ENCODE measurements at places on chromosomes 1 and 21.

DNA sequence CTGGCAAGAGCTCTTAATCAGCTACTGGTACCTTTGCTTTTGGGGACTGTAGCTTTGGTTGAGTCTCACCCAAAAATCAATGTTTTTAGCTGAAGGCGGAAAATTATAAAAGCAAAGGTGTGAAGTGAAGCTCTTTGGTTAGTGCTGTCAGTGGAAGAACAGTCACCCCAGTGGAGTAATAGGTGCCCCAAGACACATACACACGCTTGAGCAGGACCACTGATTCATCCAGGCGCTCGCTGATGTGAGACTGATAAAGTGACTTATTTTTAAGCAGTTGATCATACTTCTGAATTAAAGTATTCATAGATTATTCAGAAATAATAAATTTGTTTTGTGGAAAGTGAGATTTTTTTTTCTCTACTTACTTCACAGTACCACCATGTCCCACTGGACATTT lies 37.1 kb downstream of the TGFB2 start:
- DNase-seq, result no peak

GRCh38 chr1:190754666-190755065 lies 277.0 kb upstream of the BRINP3 start:
- DNase-seq, result peak; percentile 68

DNA sequence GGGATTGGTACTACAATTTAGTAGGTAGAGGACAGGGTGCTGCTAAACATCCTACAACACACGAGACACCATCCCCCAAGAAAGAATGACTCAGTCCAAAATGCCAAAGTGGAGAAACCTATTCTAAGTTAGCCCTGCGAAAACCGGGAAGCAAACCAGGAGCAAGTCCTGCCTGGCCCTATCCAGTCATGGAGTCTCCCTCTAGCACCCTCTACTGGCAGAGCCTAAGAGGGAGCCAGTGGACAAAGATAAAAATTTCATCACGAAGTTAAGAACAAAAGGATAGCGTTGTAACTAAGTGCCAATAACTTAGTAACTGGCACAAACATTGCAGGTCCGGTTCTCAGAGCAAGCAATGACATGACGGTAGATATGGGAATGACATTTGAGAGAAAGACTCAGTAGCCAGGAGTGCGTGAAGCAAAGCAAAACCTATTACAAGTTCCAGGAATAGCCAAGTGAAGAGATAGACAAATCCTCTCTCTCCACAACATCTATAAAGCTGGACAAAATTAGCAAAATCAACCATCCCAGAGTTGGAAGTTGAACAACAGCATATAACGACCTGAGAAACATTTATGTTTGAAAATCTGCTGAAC lies 383.5 kb downstream of the OMA1 start:
- peak; percentile 73 for DNase-seq

DNA sequence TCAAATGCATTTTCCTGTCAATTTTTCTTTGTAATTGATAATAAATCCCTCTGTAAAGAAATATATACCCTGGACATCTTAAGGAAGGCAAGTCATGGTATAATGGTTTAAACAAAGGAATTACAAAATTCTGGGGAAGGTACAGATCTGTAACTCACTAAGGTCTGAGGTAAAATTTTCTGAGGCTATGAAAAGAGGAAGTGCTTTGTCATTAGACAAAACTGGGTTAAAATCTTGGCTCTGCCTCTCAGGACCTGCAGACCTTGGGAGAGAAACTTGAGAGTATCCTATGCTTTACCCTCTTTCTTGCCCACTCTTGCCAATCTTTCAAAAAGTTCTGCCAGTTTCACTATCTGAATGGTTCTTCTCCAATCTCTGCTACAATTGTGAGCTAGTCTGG lies 26.8 kb upstream of the BEND5 start:
- DNase-seq, result no peak

GRCh38 chr1:108084866-108085477 lies 115.2 kb downstream of the SLC25A24 start:
- no peak for DNase-seq

- DNase-seq, result no peak
Measured at GRCh38 chr1:66494482-66494881, 39.5 kb upstream of the SGIP1 start.

DNA sequence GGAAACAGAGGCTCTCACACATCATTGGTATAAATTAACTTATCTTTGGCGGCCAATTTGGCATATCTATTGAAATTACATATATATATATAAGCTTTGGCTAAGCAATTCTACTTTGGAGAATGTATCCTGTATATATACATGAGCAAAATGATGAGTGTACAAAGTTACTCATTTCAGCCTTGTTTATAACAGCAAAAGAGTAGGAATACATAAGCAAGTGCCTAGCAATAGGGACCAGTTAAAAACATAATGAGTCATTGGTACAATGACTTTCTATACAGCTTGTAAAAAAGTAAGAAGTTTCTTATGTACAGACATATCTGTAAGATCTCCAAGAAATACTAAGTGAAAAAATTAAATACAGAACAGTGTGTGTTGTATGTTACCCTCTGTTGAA lies 190.8 kb downstream of the LTN1 start:
- DNase-seq, result no peak

DNA sequence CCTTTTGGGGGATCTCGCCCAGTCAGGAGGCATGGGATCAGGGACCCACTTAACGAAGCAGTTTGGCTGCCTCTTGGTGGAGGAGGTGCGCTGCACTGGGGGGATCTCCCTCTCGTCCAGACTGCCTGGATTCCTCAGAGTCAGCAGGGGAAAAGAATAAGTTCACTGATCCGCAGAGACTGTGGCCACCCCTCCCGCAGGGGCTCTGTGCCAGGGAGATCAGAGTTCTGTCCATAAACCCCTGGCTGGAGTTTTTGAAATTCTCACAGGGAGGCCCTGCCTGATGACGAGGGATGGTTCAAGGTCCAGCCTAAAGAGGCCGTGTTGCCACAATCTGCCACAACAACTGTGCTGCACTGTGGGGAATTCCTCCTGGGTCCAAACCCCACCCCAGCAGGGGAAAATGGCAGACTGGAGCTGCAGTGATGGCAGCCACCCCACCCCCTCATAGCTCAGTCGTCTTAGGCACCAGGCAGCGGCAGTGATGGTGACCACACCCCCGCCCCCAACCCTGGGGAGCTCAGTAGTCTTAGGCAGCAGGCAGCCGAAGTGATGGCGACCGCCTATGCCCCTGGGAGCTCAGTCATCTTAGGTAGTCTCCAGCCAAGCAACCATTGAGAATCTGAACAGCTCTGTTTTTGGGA lies 273.8 kb upstream of the USP25 start:
- no peak for DNase-seq

- DNase-seq, result peak; percentile 10
Measured at GRCh38 chr1:182054698-182055326, 6.7 kb downstream of the ZNF648 start.

DNA sequence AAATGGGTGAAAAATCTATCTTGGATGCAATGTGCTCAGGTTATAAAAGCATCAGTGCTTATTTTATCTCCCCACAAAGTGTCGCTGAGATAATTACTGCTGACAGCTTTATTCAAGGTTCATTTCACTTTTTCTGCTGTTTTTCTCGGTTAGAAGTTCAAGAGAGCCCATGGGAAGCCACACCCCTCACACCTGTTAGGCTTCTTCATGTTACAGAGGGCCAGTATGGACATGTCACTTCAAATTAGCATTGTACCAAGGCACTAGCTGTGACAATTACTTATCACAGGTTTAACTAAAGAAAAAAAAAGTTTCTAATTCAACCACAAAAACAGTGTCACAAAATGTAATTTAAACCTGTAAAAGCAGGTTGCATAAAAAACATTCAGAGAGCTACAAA lies 187.3 kb upstream of the DMRTA2 start:
- no peak for DNase-seq

DNA sequence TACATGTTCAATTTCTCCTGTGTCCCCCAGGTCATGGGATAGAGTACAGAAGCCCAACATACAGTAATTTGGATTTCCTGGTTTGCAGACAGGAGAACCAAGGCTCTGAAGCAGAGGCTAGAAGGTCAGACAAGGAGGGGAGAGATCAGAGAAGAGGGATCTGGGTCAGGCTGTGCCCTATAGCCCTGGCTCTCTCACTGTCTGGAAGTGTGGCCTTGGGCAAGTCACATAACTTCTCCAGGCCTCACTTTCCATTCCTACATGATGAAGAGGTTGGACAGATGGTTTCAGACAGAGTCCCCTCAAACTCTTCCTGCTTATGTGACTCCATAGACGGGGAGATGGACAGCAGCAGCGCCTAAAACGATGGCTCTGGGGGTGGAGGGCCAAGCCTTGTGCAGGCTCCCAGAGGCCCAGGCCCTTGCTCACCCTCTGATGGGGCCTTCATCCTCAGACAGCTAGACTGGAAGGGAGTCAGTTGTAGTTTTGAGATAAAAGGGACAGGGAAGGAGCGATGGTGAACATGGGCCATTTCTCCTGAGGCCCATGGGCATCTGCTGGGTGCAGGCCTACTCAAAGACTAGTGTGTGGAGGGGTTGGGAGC lies 2.9 kb downstream of the TRIM62 start:
- no peak for DNase-seq

DNA sequence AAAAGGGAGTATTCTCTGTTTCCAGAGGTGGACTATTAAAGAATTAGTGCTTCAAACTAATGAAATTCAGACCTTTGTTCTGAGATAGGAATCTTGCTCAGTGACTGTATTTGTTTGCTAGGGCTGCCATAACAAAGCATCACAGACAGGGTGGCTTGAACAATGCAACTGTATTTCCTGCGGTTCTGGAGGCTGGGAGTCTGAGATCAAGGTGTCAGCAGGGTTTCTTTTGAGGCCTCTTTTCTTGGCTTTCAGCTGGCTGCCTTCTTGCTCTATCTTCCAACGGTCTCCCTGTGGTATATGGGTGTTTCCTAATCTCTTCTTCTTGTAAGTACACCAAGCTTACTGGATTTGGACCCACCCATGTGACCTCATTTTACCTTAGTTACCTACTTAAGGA lies 264.6 kb upstream of the PROX1 start:
- DNase-seq, result no peak

GRCh38 chr1:232335261-232335660 lies 294.7 kb downstream of the SIPA1L2 start:
- DNase-seq, result no peak

DNA sequence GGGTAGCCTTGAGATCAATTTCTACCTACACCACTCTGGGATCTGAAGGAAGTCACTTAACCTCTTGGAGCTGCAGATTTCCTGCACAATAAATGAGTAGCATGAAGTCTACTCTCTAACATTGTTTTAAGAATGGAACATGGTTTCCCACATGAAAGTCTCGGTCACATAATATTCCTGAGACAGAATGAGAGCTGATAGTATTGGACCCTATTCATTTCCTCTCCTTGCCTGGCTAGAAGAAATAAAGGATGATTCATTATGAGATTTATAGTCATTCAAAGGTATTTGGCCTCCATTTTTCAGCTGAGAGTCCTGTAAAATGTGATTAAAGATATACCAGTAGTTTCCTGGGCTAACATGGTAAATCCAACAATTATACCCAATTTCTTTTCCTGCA lies 56.7 kb downstream of the ARHGAP29 start:
- DNase-seq, result peak; percentile 2

DNA sequence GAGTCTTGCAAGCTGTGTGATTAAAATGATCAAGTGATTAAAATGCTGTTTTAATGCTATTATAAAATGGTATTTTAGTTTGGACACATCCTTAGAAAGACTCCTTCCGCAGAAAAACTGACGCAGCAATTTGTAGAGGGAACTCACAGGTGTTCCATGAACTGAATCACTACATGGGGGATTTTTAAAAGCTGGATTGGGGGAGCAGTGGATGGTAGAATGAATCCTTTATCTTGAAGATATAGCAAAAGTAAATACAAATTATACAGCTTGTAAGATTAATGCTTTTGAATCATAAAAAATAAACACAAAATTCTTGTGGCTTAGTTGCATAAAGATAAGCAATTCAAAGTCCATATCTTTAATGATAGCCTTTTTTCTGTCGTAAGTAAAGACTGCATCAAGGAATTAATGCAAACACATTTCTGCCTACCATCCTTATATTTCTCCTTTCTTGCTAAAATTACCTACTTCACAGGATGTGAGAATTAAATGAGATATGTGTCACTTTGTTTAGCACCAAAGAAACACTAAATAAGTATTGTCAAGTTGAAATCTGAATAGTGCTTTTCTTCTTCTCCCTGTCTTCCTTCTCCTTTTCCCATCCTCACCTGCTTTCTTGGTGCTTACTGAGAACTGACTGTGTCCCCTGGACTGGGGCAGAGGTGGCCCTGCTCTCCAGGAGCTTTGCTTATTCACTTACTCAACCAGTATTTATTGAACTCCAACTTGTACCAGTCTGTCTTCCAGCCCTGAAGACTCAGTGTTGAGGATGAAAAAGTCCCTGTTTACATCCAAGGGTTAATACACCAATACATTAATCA lies 61.5 kb upstream of the F3 start:
- no peak for DNase-seq

DNA sequence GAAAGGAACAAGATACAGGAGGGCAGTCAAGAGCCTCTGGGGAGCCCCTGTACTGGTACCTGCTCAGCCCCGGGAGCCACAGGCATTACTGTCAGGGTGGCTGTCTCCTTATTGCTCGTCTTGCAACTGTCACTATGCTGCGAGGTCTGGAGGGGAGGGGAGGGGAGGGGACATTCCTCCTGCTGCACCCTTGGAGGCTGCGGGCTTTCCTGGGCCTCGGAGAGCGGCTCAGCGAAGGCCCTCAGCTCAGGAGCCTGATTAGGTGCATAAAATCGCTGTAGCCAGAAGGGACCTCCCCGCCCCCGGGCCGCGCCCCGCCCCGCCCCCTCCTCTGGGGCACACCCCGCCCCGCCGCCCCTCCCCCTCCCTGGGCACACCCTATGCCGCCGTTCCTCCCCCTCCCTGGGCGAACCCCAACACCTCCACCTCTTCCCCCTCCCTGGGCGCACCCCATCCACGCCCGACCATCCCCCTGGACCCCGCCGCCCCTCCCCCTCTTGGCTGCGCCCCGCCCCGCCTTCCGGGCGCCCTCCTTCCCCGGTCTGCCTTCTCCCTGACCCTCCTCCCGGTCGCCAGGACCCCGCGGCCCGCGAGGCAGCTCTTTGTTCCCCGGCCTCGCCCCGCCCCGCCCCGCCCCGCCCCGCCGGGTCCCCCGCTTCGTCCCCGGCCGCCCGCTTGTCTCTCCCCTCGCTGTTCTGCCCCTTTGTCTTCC lies 35.5 kb downstream of the CACHD1 start:
- DNase-seq, result no peak

- peak; percentile 49 for DNase-seq
Measured at GRCh38 chr1:94819945-94820746, at the start of gene SLC44A3. Gene SLC44A3, plus strand, starts transcription at chr1:94820357. Its CDS starts 95 bp downstream, at chr1:94820452.

DNA sequence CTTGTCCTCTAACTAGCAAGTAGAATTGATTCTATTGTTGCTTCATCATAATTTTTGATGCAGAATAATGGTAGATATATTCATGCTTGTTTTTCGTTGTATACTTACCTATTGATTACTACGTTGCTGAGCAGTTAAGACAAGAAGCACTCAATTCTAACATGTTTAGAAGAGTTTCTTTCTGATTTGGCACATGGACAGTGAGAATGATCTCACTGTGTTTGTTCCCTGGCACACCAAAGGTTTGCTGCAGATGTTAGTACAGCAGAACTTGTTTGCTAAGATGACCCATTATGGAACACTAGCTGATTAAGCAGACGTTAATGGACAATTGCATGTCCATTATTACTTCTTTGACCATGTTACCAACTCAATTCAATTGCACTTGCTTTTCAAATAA lies 184.7 kb upstream of the SGIP1 start:
- DNase-seq, result no peak

- no peak for DNase-seq
Measured at GRCh38 chr1:40381268-40382107, 8.0 kb downstream of the SMAP2 start.

All from fibroblast of upper back skin (primary cell).